AG09309 (cell line): ENCODE measurements at places on chromosomes 11 and 22.

GRCh38 chr11:96622026-96622634, 232.3 kb downstream of the JRKL start:
- no peak for DNase-seq

DNA sequence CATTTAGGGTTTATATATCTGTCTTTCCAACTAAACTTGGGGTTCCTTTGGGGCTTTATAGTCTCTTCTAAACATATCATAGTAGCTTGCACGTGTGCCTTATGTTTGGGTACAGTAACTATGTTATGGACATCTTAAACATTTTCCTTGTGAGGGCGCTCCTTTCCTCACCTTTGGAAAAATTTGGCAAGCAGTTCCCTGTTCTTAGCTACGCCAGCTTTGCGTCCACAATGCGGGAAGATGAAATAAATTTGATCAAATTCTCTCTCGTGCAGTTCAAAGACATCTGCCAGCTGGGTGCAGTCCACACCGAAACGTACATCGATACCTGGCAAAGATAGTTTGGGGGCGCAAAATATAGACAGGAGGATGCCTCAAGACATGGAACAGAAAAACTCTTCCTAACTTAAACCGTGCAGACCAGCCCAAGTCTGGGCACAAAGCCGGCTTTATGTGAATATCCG, 548 bp downstream of the FDXACB1 start:
- DNase-seq: no peak

DNA sequence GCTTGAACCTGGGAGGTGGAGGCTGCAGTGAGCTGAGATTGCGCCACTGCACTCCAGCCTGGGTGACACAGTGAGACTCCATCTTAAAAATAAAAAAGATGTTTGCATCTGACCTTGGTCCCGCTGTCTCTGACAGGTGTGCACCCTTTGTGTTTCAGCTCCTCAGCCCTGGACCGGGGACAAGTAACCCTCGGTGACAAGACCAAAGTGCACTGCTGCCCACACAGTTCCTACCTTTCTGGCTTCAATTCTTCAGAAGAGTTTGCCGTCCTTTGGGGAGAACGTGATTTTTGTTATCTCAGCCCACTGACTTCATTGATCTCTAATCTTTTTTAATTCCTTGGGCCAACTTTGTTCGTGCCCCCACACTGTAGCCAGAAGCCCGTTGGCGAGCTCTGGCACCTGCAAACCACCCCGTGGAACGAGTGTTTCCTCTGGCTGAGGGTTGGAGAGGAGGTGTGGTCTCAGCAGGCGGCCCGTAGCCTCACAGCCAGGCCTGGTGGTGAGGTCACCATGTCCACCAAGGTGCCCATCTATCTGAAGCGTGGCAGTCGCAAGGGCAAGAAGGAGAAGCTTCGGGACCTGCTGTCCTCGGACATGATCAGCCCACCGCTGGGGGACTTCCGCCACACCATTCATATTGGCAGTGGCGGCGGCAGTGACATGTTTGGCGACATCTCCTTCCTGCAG, 5.9 kb downstream of the CDC42EP2 start:
- DNase-seq: no peak

- no peak for DNase-seq
Observed at GRCh38 chr11:134367781-134368180, 36.0 kb downstream of the GLB1L2 start.

- DNase-seq: no peak
Observed at GRCh38 chr11:73001615-73002014, 140.5 kb downstream of the FCHSD2 start.

GRCh38 chr11:85171648-85172257, 455.4 kb downstream of the DLG2 start:
- DNase-seq: no peak

DNA sequence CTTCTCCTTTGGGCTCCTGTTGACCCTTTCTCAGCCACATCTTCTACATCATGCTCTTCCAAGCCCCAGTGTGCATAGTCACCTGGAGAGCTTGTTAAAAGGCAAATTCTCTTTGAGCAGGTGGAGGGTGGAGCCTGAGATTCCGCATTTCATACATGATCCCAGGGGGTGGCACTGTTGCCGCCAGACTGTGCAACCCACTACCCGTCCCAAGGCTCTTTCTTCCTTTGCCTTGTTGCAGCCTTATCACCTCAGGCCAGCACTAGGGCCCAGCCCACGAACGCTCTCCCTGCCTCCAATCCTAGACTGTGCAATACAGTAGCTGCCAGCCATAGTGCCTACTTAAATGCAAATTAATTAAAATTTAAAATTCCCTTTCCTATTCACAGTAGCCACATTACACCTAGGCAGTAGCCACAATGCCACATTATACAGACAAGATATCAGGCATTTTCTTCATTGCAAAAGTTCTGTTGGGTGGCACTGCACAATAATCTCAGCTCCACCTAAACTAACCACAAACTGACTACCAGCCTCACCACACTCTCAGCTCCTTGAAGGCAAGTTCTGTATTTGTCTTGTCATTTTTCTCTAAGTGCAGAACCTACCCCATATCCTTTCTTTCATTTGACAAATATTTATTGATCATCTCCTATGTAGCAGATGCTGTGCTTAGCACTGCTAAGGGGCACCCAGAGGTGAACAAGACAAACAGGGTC, 4.6 kb upstream of the KCNJ5 start:
- DNase-seq: no peak

DNA sequence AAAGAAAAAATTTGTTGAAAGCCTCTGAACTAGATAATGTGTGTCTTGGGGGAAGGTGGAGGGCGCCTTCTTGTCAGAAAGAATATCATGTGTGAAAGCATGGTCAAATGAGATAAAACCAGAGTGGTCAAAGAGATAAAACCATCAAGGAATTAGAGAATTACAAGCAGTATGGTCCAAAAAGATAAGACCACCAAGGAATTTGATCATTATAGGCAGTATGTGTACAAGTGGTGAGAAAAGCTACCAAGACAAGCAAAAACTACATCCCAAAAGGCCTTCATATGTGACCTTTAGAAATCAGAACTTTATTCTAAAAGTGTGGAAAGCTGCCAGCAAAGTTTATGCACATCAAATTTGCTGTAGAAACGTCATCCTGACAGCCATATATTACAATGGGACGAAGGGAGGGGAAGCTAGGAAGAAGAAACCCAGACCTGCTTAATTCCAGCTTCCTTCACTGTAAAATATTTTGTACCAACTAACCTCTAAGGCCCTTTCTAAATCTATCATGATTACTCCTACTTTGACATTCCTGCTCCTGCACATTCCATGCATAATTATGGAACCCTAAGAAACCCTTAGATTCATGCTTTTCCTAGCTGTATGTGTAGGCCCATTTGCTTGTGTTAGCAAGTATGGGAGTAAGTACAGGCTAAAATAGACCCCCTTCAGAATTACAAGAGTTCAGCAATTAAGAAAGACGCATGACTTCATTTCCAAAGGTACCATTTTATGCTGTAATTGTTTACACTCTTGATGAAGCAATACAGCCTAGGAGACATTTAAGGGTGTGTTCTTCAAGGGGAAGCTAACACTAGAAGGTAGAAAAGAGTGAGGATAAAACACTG, 51.6 kb downstream of the LGR4 start:
- DNase-seq: no peak

- no peak for DNase-seq
Observed at GRCh38 chr22:48198489-48199459, 1436.3 kb downstream of the TBC1D22A start.

- DNase-seq: no peak
Observed at GRCh38 chr11:10243896-10244575, 50.0 kb downstream of the SBF2 start.

DNA sequence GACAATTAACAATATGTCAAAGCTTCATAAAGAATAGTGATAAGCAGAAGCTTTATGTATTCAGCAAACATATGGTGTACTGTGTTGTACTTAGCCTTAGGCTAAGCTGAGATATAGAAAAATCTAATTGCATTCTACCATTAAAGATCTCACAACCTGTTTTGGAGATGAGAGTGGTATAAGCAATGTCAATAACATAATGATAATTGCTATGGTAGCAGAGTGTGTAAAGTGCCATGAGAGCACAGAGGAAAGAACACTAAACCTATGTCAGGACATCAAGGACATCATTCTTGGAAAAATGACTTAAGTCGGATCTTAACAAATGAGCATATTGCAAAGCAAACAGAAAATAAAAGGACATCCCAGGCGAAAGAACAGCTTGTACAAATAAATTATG, 28.6 kb upstream of the ANGPTL5 start:
- no peak for DNase-seq

GRCh38 chr11:63906585-63906984, 10.4 kb downstream of the RCOR2 start:
- DNase-seq: no peak

- DNase-seq: no peak
Observed at GRCh38 chr11:87260811-87261210, 223.1 kb downstream of the TMEM135 start.

DNA sequence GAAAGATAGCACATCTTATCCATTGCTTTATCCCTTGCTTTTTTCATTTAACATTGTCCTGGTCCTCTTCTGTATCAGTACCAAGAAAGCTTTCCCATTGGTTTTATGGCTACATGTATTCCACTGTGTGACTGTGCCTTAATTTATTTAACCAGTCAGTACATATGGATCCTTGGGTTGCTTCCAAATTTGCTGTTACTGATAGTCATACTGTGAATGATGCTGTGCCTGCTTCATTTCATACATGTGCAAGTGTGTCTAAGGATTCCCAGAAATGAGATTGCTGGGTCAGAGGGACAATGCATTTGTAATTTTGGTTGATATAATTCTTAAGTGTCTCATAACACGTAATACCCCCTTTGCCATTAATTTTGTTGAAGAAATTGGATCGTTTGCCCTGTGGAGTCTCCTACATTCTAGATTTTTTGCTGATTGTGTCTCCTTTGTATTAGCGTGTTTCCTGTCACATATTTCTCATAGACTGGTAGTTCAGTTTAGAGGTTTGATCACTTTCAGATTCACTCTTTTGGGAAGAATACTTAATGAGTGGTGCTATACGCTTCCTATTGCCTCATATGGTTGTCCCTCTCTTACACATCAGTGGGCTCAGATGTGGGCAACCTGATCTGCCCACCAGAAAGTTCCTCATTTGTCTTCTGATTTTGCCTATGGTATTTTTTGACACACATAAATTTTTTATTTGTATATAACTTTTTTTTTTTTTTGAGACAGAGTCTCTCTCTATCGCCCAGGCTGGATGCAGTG, 35.3 kb downstream of the MYBPC3 start:
- DNase-seq: no peak

DNA sequence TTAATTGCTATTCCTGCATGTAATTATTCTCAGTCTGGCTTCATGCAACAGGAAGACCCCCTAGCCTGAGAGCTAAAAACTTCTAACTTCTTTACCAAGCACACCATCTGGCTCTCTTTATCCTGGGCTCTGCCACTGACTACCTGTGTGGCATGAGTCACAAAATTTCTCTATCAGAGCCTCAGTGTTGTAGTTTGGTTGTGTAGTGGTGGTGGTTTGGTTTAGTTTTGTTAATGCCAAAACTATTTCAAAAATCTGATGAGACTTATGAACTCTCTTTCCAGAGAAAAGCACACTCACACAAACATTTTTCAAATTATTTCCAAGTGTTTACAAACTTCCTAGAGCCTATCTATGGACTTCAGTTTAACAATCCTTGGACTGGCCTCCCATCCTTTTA, 7.5 kb upstream of the IL17RA start:
- peak; percentile 49 for DNase-seq

GRCh38 chr22:42608823-42609361, 5.8 kb downstream of the POLDIP3 start:
- no peak for DNase-seq

DNA sequence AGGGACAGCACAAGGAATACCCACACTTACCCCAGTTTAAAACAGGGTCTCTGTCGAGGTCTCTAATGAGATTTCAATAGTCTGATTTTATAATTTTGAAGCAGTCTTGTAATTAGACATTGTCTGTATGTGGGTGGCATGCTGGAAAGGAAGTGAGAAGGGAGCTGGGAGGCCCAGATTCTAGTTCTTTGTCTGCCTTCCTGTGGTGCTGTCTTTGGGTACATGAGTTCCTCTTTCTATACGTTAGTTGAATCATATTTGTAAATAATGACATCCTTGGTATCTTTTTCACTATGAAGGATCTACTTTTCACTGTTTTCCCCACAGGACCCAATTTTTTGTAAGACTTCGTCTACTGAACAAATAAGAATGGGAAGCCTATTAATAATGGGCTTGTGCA, 42.0 kb upstream of the TENM4 start:
- DNase-seq: no peak
